ENCODE measurements at places on chromosomes 16 and 17. TPM values are rescaled to one million over a fixed set of nuclear protein-coding genes. Genes with fewer than 3 reads are reported as not detected.

The USP7 gene
- total RNA-seq, result 65.0 TPM

The SRCIN1 gene
- under 0.01 TPM for total RNA-seq

The NHLRC4 gene
- total RNA-seq, result 1.7 TPM

The SPEM3 gene
- total RNA-seq, result not detected

The IL4R gene
- 24.7 TPM for total RNA-seq

The CDH15 gene
- 0.68 TPM for total RNA-seq

The CDIP1 gene
- total RNA-seq, result 5.5 TPM

The BCL6B gene
- 7.3 TPM for total RNA-seq

The HOXB13 gene
- total RNA-seq, result not detected

The OTOP3 gene
- not detected for total RNA-seq

The CES3 gene
- total RNA-seq, result 0.13 TPM

The BIRC5 gene
- 63.8 TPM for total RNA-seq

The DPEP1 gene
- total RNA-seq, result not detected

The CD7 gene
- total RNA-seq, result not detected

The FBXO39 gene
- 0.37 TPM for total RNA-seq

The INO80E gene
- total RNA-seq, result 20.0 TPM

The CLEC10A gene
- total RNA-seq, result not detected

The SPNS2 gene
- 0.66 TPM for total RNA-seq

The ABCC11 gene
- total RNA-seq, result 0.26 TPM

The CD300LF gene
- total RNA-seq, result not detected

The CCL8 gene
- not detected for total RNA-seq

All from aortic smooth muscle cell (primary cell).